ENCODE measurements at places on chromosomes 3 and 15.

- no peak for DNase-seq
These were observed 370.6 kb upstream of the NAALADL2 start for GRCh38 chr3:174488527-174488926.

GRCh38 chr3:83807511-83807910, 1151.3 kb upstream of the CADM2 start:
- no peak for DNase-seq

DNA sequence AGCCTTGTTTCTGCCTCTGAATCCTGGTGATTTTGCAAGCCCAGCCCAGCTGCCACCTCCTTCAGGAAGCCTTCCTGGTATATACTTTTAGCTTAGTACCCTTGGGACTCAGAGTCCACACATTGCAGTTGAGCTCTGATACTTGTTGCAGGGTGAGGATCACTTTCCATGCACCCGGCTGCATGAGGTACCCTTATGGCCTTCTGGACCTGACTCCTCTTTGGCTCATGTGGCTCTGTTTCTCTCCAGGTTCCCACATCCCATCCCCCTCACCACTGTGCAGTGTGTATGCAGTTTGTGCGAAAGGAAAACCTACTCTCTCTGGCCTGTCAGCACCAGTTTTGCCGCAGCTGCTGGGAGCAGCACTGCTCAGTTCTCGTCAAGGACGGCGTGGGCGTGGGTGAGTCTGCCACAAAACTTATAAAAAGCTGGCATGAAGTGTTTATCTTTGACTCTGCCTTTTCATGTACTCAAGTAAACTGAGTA, 23.1 kb upstream of the P4HTM start:
- DNase-seq = no peak

- no peak for DNase-seq
These were observed 340 bp downstream of the TMEM44 start for GRCh38 chr3:194632809-194633348.

GRCh38 chr3:44862226-44862637, 520 bp downstream of the TMEM42 start:
- DNase-seq = peak; percentile 24

DNA sequence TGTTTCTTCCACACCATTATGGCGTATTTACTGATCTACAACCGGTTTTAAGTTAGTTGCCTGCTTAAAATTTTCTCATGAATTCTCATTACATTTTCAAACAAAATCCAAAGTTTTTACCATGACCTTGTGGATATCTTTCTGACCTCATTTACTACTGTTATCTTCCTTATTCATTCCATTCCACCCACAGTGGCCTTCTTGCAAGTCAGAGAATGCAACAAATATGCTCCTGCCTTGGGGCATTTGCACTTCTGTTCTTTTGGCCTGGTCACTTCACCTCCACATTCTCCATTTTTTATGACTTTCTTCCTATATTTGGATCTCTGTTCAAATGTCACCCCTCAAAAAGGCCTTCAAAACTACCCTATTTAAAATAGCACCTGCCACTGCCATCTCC, 8.8 kb upstream of the SLC15A2 start:
- DNase-seq = no peak

DNA sequence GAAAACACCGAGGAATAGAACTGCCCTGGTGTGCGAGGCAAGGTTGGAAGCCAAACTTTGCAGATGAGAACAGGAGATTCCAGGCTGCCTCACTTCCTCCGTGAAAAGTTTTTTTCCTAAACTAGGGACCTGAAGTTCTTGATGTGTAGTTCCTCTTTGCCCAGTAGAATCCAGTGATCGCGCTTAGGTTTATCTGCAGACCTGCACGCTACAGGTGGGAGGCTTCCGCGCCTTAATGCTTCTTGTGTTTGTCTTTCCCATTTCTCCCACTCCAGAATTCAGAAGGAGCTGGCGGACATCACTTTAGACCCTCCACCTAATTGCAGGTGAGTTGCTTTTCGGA, 5.4 kb downstream of the UBE2E1 start:
- DNase-seq = peak; percentile 48

- no peak for DNase-seq
These were observed 4.3 kb downstream of the GNAT1 start for GRCh38 chr3:50195501-50196252.

DNA sequence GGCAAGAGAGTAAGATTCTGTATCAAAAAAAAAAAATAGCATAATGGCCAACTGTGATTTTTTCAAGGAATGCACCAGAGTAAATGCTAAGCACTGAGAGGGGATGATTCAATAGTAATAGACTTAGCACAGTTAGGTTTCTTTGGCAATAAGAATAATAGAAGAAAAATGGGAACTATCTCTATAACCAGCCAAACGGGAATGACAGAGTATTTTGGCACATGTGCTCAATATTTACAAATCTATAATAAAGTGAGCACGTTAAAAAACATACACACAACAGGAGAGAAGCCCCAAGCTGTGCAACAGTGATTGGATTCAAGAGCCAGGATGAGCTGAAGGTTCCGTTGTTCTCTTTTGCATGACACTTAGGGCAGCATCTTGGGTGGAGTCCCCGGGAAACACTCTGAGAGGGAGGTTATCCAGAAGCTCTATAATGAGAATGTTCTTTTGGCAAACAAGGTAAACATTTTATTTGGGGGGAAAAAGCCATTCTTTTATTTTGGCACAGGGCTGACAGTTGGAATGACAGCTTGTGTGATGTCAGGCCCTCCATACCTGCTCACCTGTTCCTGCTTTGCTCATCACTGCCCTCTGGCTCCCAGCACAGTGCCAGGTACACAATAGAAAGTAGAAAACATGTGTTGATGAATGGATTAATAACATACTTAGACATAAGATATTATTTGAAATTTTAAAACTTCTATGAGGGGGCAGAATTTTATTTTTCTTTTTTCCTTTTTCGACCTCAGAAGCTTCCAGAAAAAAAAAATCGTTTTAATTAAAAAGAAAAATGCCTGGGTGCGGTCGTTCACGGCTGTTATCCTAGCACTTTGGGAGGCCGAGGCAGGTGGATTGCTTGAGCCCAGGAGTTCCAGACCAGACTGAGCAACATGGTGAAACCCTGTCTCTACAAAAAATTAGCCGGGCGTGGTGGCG, 44.0 kb upstream of the MUC4 start:
- DNase-seq = peak; percentile 47

DNA sequence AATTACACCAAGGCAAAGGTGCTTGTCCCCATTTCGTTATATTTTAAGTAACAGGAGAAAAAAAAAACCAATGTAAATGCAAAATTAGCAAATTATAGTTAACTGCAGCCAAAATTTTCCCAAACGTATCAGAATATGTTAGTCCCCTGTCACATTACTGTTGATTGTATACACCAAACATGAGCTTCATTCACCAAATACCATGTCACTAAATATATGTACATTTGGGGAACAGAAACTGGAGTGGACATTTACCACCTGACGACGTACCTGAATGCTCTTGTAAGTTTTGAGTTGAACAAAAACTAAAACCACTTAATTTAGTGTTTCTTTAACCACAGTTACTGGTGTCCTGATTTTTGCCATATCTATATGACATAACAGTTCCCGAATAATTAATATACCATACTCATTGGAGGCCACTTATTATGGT, 3.3 kb upstream of the FOXP1 start:
- no peak for DNase-seq

- no peak for DNase-seq
These were observed 175.9 kb downstream of the CHST2 start for GRCh38 chr3:143295201-143296080.

GRCh38 chr3:192413461-192413860, 313.9 kb downstream of the FGF12 start:
- no peak for DNase-seq

DNA sequence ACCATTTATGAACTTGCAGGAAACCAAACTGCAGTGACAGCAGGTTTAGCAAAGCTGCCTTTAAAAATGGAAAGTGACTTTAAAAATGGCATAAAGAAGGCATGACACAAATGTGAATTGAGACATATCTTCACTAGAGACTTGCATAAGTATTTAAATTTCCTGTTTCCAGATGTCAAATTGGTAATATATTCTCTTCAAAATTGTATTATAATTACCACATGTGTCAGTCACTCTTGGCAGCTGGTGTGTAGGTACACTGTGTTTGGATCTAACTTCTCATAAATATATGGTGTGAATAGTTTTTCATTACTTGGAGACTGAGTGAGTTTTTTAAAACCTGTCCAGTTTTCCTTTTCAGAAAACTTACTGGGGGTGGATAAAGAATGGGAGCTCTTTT, 636.2 kb upstream of the SGO1 start:
- no peak for DNase-seq

- no peak for DNase-seq
These were observed 16.0 kb downstream of the NRROS start for GRCh38 chr3:196655496-196655895.

GRCh38 chr15:68208636-68209240, 3.6 kb upstream of the CALML4 start:
- DNase-seq = no peak

DNA sequence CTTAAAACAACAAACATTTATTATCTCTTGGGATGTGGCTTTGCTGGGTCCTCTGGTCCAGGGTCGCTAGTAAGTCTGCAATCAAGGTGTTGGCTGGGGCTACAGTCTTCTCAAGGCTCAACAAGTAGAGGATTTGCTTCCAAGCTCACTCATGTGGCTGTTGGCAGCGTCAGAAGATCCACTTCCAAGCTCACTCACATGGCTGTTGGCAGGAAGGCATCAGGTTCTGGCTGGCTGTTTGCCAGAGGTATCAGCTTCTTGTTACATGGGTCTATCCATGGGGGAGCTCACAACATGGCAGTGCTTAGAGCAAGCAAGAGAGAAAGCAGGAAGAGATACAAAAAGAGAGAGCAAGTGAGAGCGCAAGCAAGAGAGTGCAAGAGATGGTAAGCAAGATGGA, 15.0 kb upstream of the BNC1 start:
- DNase-seq = no peak

DNA sequence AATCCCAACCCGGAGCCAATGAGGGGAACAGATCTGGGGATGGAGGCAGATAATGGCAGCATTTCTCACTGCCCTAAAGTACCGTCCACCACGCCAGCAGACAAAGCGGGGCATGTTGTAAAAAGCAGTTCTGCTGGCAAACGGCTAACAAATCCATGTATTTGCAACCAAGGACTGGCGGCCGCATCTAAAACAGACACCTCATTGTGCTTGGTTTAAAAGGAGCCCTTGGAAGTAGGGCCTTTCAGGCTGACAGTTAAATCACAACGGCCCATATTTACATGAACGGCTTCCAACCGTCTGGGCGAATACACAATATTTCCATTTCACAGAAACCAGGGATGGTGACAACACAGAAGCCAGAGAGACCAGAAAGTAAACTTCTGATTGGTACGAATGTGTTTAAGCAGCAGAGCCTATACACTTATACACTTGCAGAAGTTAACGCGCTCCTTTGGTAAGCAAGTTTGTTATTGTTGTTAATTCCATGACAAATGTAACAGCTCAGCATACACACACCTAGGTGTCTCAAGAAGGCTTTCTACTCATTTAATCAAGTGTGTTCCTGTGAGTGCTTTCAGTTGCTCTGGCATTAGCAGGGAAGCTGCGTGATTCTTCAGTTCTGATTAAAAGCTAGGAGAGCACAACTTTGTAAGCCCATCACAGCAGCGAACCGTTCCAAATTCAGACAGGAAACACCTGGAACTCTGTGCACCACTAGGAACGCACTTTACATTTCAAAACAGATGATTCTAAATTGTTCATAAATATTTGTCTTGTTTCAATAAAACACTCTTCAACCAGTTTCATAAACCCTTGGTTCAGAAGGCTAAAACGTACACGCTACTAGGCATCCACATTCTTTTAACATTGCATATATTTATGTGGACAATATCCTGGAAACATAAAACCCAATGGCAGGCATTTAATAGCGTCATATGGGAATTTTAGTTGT, 112.9 kb downstream of the PDZRN3 start:
- no peak for DNase-seq

DNA sequence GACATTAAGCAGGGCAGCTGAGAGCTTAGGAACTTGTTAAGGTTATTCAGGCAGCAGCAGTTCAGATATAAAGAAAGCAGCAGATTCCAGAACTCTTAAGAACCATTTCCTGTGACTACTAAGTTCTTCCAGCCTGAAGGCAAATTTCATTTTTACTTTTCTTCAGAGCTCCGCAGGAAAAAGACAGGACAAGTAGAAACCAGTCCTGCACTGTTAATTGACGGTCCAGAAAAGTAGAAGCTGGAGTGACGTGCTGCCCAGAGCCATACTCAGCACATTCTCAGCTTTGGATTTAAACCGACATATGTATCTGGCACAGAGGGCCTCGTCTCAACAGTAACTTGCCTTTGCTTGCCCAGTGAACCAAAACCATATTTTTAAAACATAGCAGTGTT, 219.4 kb upstream of the STRIT1 start:
- DNase-seq = no peak

- peak; percentile 11 for DNase-seq
These were observed 540 bp downstream of the CCDC80 start for GRCh38 chr3:112640276-112640929.

- DNase-seq = no peak
These were observed 190.9 kb upstream of the CFAP20DC start for GRCh38 chr3:59240666-59241255.

GRCh38 chr3:132332508-132332907, 15.3 kb downstream of the ACP3 start:
- DNase-seq = no peak

Measured in RPMI8226 (cell line).